ENCODE measurements at places on chromosomes 12 and 14.

- no peak for DNase-seq
Measured at GRCh38 chr14:72847721-72848120, 46.2 kb downstream of the DPF3 start.

DNA sequence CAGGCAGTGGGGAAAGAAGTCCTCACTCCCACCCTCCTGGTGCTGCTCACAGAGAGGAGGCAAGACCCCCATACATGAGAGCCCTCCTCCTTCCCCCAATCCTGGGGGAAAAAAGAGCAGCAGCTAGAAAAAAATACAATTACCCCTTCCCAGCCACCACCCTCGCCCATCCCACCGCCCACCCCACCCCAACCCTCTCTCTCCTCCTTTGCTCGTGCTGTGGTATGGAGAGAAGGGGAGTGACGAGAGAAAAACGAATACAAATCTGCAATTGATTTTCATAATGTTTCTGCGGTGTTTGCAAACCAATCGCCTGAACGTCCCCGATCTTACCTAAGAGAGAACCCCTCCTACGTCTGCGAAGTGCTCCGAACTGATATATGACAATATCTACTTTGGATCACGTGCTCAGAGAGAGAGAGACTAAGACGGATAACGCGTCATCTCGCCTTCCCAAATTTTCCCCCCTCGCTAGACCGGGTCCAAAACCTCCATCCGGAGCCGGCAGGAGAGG is at the start of gene HOXC11:
TSS of gene HOXC11 (plus strand) at position 405 of the 514 bp plus-strand sequence. CDS start 116 bp downstream, outside the sequence.
- no peak for DNase-seq

DNA sequence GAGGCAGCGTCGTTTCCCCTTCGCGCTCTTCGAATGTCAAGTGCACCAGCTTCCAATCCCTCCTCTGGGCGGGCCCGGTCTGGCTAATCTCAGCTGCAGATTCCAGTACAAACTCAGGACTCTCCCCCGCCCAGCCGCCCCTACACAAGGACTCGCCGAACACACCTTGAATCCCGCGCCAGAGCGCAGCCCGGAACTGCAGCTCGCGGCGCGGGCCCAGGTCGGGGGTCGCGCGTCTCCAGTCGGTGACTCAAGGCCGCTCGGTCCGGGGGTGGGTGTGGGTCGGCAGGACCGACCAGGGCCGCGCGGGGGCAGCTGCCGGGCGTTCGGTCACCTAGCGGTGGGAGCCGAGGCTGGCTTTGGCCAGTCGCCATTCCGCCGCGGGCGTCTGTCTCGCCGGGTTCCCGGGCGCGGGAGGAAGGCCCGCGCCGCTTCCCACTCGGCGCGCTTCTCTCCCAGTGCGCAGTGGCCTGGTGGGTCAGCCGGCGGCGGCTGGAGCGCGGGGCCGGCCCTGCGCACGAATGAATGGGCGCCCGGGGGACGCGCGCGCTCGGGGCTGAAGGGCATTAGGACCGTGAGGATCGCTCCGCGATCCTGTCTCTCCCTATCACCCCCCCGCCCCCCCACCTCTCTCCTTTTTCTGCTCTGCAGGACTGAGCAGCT is at the start of gene GALNT16:
TSS of gene GALNT16 (plus strand) at position 632 of the 663 bp plus-strand sequence. CDS start 133 bp downstream, outside the sequence.
- no peak for DNase-seq

DNA sequence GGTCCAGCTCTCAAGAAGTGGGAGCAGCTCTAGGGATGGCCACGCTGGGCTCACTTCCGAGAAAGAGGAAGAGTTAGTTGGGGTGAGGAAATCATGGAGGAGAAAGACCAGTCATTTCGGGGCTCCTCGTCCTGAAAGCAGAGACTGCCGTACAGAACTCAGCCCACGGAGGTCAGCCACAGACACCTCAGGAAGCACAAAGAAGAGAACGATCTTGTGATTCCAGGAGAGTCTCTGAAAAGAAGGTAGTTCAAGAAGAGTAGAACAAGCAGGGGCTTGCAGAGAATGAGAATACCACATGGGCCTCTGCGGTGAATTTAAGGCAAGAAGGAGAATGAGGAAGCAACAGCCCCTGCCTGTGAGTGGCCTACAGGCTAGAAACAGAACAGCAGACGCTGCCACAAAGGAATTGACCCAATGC is 311.9 kb downstream of the CACNA1C start:
- no peak for DNase-seq

DNA sequence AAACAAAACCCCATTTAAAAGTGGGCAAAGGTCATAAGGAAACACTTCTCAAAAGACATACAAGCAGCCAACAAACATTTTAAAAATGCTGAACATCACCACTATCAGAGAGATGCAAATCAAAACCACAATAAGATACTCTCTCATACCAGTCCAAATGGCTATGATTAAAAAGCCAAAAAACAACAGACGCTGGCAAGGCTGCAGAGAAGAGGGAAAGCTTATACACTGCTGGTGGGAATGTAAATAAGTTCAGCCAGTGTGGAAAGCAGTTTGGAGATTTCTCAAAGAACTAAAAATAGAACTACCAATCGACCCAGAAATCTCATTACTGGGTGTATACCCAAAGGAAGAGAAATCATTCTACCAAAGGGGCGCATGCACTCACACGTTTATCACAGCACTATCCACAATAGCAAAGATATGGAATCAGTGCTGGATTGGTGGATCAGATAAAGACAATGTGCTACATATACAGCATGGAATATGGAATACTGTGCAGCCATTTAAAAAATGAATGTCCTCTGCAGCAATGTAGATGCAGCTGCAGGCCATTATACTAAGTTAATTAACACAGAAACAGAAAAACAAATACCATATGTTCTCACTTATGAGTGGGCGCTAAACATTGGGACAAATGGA is 102.1 kb upstream of the DAAM1 start:
- DNase-seq = no peak

DNA sequence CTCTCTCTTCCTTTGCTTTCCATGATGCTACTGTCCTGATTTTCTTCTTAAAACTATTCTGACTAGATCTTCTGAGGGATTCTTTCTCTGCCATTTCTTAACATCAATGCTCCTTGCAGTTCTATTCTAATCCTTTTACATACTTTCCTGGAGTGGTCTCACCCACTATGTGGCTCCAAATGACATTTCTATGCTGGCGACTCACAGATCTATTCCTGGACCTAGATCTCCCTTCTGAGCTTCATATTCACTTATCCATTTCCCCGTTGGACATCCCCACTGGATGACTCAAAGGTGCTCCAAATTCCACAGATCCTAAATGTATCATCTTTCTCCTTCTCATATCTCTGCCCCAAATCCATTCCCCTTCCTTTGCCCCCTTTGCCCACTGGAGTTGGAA is 4.1 kb downstream of the TEP1 start:
- no peak for DNase-seq

- no peak for DNase-seq
Measured at GRCh38 chr12:45138609-45139008, 77.3 kb upstream of the ANO6 start.

DNA sequence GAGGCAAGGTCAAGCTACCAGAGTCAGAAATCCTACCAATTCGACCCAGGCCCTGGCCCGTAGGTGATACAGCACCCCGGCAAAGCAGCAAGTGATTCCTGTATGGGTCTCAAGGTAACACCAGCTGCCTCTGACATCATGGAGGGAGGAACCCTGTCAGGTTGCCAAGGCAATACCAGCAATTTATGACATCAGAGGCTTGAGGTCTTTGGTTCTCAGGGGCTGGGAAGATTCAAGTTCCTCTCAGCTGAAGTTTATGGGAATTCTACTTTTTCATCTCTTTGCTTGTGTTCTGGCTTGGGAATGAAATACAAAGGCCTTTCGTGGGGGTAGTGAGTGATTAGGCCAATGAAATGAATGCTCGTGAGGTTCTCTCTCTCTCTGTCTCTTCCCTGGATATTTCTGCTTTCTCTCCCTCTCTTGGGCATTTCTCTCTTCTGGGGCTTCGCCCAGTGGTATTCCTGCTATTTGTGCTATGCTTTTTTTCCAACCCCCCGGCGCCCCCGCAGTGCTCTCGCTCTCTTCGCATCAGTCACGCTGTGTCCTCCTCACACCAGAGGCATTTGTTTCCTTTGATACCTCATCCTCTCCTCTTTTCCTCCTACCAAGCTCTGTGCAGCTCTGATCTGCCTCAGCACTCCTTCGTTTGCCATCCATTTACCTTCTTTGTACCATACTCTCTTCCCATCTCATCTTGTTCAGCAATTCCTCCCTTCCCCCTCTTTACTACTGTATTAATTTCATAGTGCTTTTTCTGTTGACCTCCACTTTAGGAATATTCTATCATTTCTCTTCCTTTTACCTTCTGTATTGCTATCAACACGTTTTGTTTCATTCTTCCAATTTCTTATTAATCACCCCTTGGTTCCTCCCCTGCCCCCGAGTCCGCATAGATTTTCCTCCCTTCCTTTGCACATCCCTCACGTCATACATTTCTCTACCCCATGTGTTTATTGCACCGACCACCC is 2.9 kb downstream of the ZFHX2 start:
- no peak for DNase-seq

- no peak for DNase-seq
Measured at GRCh38 chr14:75188520-75189268, 12.3 kb upstream of the TMED10 start.

DNA sequence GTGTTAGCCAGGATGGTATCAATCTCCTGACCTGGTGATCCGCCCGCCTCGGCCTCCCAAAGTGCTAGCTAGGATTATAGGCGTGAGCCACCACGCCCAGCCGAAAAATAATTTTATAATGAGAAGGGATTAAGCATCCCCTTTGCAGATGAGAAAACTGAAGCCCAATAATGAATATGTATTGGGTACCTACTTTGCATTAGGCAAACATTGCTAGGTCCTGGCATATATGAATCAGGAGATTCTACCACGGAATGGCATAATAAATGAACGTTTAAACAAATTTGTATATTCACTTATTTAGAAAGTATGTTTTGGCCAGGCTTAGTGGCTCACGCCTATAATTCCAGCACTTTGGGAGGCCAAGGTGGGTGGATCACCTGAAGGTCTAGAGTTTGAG is 32.4 kb downstream of the TULP3 start:
- DNase-seq = no peak

GRCh38 chr12:105067511-105068031 is 16.7 kb downstream of the ALDH1L2 start:
- no peak for DNase-seq

- no peak for DNase-seq
Measured at GRCh38 chr12:106957583-106957982, 1.9 kb downstream of the TMEM263 start.

DNA sequence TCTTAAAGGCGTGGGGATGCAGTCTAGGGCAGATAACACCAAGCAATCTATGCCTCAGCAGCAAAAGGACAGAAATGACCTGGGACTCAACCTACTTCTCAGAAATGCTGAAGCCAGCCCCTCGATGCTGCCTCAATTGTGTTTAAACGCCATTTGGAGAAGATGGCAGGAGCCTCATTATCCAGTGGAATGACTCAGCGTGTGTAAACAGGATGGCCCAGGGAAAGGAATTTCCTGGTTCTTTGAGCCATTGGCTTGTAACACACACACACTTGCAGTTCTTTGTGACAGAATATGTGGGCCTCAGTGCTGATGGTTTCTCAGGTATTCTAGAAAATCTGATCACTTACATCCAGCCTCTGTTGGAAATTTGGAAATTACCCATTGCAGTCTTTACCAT is 154.3 kb downstream of the NTF3 start:
- no peak for DNase-seq

- DNase-seq = no peak
Measured at GRCh38 chr14:60102389-60102788, 10.7 kb downstream of the PCNX4 start.

- DNase-seq = no peak
Measured at GRCh38 chr12:2382370-2383155, 329.8 kb downstream of the CACNA1C start.

DNA sequence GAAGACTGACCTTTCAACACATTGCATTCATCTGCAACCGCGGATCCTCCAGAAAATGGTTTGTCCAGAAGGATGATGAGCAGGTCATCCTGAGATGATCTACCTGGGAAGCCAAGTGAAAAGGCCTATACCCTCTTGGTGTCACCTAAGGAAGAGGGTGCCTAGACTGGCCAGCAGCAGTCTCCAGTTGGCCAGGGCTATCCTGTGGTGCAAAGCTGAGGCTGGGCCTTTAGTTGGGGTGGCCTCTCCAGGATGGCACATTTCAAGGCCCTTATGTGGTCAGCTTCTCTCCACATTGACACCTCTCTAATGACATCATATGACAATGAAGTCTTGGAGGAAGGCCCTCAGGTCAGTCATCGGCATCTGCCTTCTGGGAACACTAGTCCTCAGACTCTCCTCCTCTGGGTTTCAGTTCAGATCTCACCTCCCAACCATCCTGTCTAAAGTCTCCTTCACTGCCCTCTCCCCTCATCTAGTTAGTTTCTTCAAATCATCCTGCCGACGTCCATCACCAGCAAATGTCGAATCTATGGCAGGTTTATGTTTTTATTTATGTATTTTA is 3.3 kb upstream of the SLC22A17 start:
- DNase-seq = no peak

- DNase-seq = no peak
Measured at GRCh38 chr12:15698377-15698871, 90.8 kb downstream of the EPS8 start.

GRCh38 chr14:83559721-83560120 is 1970.2 kb upstream of the FLRT2 start:
- DNase-seq = no peak

- no peak for DNase-seq
Measured at GRCh38 chr14:41666301-41666700, 59.6 kb downstream of the LRFN5 start.

DNA sequence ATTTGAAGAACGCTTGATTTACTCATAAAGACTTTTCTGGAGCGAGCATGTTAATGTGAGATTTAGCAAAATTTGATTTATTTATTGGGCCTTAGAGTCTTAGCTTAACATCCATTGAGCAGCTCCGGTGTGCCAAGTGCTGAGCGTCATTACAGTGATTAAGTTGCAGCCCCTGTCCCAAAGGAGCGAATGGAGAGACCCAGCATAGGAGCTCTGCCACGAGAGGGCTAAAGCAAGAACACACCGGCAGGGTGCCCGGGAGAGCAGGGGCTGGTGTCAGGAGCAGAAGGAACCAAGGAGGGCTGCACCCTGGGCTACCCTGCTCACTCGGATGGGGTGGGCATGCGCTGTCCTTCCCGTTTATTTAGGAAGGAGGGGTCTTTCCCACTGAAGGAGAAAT is 50.6 kb downstream of the PPP2R5C start:
- DNase-seq = no peak

DNA sequence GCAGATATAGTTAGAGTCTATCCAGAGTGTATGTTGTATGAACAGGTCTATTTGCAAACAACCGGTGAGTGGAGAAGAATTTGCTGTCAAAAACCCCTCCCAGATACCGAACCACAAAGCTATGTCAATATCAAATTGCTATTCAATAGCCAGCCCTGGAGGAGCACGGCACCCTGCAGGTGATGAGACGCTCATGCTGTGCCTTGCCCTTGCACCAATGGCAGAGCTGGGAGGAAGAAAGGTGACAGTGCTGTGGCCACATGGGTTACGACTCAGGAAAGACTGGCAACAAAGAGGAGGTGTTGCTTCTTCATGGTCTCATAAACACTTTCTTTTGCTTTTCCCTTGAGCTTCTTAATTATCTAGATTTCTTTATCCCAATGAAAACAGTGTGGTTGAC is 55.7 kb downstream of the PAX9 start:
- DNase-seq = no peak

GRCh38 chr14:102988054-102988453 is 65.6 kb downstream of the AMN start:
- no peak for DNase-seq
